ENCODE measurements at places on chromosomes 16 and 17. TPM values are rescaled to one million over a fixed set of nuclear protein-coding genes. Genes with fewer than 3 reads are reported as not detected.

The CHMP1A gene
- 114 TPM for total RNA-seq

The ELP5 gene
- 36.3 TPM for total RNA-seq

GRCh38 chr17:42405963-42406495 is 17.0 kb downstream of the CAVIN1 start:
- peak; percentile 83 for DNase-seq

- DNase-seq, result peak; percentile 47
These were observed 218.2 kb upstream of the CHMP6 start for GRCh38 chr17:80773243-80773991.

The RHBDL3 gene
- total RNA-seq, result under 0.01 TPM

DNA sequence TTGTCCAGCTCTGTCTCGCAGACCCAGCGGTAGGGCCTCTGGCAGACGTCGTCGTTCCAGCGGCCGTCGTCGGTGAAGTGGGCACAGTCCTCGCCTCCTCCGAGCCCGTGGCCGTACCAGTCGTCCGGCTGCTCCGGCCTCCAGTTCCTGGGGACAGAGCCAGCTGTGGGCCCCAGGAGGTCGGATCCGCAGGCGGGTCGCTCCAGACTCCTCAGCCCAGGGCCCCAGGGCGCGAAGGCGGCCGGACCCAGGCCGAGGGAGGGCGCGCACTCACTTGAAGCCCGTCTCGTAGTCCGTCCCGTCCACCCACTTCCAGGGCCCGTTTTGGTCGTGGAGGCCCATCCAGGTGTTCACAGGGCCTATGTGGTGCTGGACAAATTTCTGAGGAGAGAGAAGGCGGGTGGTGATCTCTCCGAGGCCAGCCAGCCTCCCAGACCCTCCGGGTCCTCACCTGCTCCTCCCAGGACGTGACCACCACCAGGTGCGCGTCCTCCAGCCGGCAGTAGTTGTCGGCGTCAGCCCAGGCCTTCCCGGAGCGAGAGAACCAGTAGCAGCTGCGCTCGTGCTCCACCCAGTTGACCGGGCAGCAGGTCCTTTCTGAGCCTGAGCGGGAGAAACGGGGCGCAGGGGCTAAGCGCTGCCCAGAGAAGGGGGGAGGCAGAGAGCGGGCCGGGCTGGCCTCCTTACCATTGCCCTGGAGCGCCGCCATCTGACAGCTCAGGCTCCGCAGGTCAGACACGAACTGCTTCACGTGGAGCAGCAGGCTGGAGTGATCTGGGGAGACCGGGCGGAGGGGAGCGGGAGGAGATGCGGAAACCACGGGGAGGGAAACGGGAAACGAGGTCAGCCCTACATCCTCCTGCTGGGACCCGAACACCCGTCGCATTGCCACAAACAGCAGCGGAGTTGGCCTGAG is 5.2 kb downstream of the ASGR1 start:
- DNase-seq, result no peak

- DNase-seq, result no peak
These were observed 15.7 kb downstream of the ENDOV start for GRCh38 chr17:80430446-80431245.

DNA sequence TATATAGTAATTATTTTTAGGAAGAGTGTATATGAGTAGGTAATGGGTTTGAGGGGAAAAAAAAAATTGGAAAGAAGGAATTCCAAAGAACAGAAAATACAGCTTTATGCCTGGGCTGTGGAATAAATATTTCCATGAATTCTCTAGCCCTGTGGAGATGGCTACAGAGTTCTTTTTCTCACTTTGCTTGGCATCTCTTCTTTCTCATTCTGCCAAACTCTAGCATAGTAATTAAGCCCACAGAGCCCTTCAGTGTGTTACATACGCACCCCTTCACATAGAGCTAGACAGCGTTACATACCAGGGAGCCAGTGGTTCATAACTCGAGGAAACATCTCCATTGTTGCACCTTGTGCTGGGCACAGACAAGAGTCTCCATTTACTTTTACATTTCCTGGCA is 621.1 kb downstream of the CDH8 start:
- DNase-seq, result no peak

DNA sequence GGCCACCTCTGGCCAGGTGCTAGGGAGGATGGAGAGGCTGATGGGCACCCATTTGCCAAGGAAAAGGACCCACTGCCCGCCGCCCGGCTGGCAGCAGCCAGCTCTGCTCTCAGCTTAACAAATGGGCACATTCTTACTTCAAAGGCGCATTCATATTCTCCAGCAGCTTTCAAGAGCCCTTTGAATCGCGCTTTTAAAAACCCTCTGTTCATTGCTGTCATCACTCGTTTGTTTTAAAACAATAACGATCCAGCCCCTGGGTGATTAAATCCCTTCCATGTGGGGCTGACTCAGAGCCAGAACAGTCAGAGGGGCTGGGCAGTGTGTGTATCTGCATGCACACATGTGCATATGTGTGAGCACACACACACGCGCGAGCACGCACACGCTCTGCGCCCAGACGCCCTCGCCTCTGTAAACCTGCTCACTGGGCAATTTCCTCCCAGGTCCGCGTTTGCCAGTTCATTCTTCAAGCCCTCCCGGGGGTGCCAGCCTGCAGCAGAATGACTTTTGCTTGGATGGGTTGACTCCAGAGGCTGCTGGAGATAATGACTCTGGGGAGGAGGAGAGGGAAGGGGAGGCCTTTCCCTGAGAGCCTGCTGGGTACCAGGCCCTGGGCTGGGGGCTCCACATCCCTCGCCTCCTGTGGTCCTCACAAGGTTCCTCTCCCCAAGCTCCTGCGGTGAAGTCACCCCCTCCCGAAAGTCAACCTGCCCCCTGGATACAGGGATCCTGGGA is 133.1 kb downstream of the SDK2 start:
- DNase-seq, result no peak

The VPS25 gene
- total RNA-seq, result 52.2 TPM

The WWOX gene
- 8.2 TPM for total RNA-seq

The TMEM95 gene
- not detected for total RNA-seq

DNA sequence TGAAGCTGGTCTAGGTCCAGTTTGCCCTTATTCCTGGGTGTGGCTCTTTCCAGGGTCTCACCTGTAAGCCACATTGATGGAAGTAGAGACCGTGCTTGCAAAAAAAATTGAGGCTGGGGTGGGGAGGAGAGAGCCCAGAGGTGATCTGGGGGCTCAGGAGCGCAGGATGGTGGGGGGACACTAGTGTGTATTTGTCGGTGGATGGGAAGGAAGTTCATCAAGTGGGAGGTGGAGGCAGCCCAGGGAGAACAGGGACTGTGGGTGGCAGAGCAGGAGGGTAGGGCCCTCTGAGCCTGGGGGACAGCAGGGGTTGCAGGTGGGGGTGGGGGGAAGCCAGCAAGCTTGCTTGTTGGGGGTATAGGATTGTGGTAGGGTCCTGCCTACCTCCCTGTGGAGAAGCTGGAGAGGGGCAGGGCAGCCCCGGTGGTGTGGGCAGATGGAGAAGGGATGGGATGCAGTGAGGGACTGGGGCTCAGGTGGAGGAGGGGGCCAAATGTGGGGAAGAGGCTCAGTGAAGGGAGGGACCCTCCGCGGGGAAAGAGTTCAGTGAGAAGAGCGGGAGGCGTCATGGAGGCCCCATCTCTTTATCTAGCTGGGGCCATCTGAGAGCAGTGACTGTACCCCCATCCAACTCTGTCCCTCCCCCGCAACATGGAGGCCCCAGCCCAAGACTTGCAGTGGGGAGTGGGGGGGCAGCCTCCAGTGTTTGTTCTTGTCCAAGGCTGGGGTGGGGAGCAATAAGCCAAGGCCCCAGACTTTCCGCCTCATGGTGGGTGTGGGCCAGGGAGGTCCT is 17.2 kb upstream of the TMEM92 start:
- no peak for DNase-seq

DNA sequence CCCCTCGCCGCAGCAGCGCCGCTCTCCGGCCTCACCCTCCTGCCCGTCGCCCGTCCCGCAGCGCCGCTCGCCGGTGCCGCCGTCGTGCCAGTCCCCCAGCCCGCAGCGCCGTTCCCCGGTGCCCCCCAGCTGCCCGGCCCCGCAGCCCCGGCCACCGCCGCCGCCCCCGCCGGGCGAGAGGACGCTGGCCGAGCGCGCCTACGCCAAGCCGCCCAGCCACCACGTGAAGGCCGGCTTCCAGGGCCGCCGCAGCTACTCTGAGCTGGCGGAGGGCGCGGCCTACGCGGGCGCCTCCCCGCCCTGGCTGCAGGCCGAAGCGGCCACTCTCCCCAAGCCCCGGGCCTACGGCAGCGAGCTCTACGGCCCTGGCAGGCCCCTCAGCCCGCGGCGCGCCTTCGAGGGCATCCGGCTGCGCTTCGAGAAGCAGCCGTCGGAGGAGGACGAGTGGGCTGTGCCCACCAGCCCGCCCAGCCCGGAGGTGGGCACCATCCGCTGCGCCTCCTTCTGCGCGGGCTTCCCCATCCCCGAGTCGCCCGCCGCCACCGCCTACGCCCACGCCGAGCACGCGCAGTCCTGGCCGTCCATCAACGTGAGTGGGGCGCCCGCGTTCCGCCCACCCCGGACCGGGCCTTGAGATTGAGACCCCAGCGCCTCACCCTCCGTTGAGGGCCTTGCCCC is 15.0 kb downstream of the TBKBP1 start:
- peak; percentile 25 for DNase-seq

The SPNS3 gene
- not detected for total RNA-seq

DNA sequence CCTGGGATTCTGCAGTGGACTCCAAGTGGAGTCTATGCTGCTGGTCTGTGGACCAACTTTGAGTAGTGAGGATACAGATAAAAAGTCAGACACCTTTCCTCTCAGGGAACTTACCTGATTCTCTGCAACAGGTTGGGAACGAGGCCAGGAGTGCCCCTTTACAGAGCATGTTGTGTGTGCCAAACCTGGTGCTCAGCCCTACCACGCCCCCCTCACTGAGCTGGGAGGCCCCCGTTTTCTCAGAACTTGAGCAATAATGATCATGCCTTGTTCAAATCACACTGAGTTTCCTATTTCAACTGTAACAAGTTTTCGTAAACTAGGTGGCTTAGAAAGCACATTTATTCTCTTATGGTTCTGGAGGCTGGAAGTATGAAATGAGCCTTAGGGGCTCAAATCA is 182.0 kb downstream of the COPRS start:
- DNase-seq, result no peak

The PSME3IP1 gene
- 71.2 TPM for total RNA-seq

DNA sequence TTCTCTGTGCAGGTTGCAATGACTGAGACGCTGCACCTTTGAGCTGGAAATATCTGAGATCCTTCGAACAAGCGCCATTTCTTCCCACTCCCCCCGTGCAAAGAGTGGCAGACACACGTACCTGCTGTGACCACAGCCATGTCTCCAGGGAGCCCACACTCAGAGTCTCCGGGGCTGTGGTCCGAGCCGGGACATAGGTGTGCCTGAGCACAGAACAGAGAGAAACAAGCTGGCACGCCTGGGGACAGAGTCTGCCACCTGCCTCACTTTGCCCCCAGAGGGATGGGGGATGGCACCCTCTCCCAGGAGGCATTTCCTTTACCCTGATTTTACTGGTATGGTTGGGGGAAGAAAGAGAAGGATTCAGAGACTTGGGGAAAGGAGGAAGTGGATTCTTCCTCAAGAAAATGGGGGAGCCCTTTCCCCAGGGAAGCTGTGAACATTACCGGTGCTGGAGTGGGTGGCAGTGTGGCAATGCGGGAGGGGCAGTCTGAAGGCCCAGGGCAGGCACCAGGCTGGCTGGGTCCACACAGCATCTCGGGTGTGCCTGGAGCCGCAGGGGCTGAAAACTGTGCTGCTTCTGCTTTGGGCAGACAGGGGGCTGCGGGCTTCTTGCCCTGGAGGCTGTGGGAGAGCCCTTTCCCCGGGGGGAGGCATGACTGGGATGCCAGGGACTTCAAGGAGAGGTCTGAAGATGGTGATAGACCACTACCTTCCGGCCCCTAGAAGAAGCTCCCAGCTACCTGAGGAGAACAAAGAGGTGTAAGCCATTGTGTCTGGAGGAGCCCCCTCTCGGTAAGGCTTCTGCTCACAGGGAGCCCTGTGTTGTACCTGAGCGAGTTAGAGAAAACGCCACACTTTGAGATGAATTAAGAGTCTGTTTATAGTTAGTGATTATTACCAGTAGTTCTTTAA is 6.6 kb upstream of the PIK3R6 start:
- no peak for DNase-seq

The CTRB1 gene
- total RNA-seq, result not detected

GRCh38 chr16:89811321-89811720 is 5.1 kb downstream of the FANCA start:
- no peak for DNase-seq

DNA sequence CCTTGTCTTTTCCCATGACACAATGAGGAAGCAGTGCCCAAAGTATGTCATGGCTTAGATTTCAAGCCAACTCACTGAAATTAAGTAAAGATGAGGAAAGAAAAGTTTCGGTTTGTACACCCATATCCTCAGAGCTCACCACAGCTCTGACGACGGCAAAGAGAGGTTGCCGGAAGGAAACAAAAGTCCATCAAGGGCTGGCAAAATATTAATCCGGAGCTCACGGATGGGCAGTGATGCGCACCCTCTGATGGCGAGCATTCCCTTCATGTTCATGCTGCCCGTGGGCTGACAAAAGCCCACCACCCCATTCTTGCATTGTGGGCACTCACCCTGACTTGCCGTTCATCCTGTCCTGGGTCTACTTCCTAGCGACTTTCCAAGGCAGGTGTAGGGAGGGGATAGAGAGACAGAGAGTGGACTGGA is 103.1 kb downstream of the SOX9 start:
- no peak for DNase-seq

DNA sequence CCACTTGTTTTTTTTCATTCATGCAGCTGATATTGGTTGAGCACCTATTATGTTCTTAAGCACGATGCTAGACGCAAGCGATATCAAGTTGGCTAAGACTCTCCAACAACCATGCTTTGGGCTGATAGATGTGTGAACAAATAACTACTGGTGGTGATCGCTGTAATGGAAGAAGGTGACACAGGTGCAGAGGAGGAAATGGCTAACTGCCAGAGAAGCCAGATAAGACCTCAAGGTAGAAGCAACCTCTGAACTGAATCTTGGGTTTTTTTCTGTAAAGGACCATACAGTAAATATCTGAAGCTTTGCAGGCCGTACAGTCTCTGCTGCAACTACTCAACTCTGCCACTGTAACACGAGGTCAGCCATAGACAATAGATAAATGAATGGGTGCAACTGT is 97.9 kb downstream of the C17orf67 start:
- no peak for DNase-seq

GRCh38 chr17:8162997-8163977 is 539 bp upstream of the VAMP2 start:
- DNase-seq, result no peak

The NPTX1 gene
- total RNA-seq, result 1.3 TPM

The HES7 gene
- total RNA-seq, result not detected

GRCh38 chr17:78330570-78331224 is 29.2 kb downstream of the SOCS3 start:
- DNase-seq, result peak; percentile 48

Data from fibroblast of villous mesenchyme (primary cell).